Coronary artery (tissue), 2 donors: ENCODE measurements at places on chromosomes 2 and 18.

DNA sequence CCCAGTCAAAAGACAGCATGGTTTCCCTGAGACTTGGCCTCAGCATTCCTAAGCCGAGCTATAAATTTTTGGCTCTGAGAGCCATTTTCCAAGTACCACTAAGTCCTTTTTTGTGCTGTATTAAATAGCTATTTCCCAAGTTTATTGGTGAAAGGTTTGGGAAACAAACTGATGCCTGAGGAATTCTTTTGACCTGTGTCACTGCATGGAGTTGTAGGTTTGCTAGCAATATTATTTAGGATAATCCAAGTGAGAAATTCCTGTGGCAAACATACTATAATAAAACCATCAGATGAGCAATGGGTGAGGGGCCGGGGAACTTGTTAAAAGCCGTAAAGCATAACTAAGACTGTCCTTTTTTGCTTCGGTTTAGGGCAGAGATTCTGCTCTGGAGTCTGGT lies 28.4 kb downstream of the ARHGAP28 start:
- no peak for DNase-seq

DNA sequence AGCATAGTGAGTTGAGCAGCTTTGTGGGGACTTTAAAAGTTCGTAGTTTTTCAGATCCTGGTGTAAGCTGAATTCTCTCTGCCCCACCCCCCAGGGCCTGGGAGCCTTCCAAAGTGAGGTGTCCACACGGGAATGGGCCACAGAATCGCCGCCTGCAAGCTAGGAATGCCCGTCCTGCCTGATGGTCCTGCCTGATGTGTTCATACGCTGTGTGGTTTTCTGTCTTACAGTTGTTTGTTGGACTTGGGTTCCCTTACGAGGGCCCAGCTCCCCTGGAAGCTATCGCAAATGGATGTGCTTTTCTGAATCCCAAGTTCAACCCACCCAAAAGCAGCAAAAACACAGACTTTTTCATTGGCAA lies 158.7 kb downstream of the MGAT5 start:
- no peak for DNase-seq

DNA sequence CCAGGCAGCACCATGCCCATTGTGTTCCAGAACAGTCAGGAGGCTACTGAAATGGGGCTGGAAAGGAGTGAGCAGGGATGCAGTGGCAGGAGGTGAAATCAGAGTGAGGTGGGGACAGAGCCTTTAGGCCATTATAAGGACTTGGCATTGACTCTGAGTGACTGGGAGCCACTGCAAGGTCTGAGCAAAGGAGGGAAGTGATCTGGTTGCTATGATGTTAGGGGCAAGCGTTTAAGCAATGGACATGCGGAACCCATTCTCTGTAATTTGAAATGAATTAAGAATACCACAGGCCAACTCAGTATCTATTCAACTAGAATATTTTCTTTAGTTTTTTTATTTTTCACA lies 98.2 kb downstream of the DPP4 start:
- no peak for DNase-seq

GRCh38 chr2:68251187-68251854 lies 1.0 kb downstream of the PPP3R1 start:
- peak; percentile 78 for DNase-seq

- peak; percentile 19 for DNase-seq
These were observed 228.7 kb downstream of the ATAD2B start for GRCh38 chr2:23698116-23698693.

GRCh38 chr2:136411946-136412345 lies 294.0 kb upstream of the CXCR4 start:
- no peak for DNase-seq

DNA sequence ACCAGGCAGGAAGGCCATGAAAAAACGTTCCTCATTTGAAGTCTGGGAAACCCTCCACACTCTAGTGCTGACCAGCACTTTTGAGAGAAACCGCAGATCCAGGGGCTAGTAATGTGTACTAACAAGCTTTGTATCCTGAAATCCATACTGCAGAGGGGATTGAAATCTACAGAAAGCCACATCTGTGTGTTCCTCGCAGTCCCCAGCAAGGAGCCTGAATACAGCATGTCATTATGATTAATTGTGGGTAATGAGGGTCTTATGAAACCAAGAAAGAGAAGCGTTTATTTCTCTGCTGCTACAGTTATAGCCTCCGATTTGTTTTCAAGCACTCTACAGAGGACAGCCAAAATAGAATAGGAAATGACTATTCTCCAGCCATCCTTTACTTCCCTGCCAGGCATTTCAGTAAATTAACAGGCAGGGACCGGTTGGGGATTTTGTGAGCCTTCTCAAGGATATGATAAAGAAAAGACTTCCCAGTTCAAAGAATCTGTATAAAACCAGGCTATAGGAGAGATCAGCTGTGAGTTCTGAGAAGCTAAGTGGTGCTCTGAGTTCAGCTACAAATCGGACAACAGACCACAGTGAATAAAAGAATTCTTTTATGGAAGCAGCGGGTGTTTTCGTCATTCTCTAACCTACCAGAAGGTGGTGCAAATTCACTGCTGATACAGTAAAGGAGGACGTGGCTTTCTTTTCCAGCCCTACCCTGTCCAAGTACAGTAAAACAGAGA lies 133.4 kb downstream of the INSIG2 start:
- no peak for DNase-seq

DNA sequence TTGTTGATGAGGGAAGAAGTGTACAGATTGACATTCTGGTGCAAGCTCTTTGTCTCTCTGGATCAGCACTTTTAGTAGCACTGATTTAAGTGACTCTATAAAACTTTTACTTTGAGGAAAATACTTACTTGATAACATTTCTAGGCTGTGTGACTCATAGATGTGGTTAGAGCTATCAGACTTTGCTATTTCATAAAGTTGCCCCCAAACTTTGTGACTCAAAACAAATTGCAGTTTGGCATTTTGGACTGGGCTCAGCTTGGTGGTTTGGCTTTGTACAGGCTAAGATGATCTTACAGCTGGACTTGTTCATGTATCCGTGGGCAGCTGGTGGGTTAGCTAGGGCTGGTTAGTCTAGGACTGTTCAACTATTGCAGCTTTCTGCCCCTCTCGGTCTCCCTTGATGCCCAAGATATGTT lies 42.1 kb upstream of the GLS start:
- no peak for DNase-seq

DNA sequence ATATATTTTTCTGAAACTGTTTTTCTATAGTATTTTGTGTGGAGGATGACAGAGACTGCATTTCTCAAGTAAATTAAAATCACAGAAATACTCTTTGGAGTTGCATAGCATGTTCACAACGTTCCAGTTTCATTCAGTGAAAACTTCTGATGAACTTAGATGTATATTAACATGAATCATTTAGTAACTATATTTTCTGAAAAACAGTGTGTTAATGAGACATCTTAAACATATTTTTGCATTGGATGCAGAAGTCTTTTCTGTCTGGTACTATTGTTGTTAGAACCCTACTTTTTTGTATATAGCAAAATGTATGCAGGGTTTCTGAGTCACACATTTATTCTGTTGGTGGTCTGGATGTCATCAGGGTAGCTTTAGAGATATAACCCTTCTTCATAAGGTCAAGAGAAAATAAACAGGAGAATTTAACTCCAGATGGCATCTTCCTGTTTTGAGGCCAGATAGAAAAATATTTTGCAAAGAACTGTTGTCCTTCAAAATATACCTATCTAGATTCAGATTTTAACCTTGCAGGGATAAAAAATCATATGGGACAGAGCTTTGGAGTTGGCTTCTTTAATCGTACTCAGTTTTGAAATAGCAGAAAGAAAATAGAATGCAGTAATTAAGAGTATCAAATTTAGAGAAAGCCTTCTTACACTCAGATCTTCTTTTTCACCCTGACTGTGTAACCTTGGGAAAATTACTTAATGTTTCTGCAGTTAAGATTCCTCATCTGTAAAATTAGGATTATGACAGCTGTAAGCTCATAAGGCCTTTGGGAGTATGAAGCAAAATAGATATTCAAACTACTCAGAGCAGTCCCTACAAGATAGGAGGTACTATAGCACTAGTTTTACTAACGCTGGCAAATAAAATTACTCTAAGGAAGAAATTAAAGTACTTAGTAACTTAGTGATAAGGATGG lies 5.3 kb downstream of the COL3A1 start:
- no peak for DNase-seq

- no peak for DNase-seq
These were observed 15.8 kb downstream of the TSHZ1 start for GRCh38 chr18:75226286-75226955.

DNA sequence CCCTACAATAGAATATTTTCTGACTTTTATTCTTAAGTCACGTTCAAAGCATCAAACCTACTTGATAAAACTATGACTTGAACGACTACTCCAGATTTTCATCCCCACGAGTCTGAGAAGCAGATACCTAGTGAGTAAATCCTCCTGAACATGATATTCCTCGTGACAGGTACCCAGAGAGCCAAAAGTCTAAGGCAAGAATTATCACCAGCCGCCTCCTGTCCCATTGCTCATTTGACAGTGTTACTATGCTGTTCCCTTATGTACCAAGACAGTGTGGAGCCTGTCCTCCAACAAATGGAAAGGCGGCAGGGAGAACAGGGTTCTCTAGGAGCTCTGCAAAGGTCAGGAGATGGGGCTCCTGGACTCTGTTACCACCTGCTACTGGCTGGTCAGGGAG lies 8.3 kb upstream of the ALPK2 start:
- DNase-seq: no peak

GRCh38 chr2:200048421-200048820 lies 93.0 kb downstream of the MAIP1 start:
- DNase-seq: no peak

DNA sequence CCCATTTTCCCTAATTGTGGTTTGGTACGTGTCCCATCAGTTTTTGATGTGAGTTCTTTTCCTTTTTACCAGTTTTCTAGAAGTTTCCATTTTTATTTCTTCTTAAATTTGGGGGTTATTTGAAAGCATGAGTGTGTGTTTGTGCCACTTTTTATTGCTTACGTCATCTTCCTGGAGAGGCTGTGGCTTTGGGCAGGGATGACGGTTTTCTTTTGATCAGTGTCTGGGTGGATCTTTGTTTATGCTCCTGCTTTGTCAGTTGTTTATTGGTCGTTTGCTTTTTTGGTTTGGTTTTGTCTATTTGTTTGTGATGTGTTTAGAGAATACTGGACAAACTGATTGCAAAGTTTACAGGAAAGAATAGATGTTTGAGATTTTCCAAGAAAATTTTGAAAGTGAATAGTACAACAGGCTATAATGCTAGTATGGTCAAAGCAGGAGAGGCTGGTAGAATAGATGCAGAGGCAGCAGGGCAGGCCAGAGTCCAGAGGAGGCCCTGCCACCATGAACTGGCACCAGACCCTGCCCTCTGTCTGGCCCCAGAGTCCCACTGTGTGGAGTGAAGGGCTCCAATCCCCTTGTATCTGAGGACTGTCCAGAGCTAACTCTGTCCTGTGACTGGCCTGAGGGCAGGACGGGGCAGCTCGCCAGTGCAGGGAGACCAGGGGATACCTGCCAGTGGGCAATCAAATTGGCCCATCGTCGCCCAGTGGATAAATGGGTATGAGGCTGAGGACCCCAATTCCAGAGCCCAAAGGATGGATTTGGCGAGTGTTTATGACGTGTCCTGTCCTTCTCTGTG lies 23.4 kb upstream of the SNED1 start:
- DNase-seq: no peak

DNA sequence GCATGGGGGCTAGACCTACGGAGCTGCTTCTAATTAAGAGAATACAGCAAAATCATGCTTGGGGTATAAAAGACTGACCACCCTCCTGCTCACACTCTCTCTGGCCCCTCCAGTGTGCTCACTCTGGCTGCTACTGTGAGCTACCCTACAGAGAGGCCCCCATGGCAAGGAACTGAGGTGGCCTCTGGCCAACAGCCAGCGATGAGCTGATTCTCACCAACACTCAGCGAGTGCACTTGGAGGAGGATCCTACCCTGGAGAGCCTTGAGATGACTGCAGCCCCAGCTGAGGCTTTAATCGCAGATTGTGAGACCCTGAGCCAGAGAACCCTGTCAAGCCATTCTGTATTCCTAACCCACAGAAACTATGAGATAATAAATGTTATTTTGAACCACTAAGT lies 88.2 kb downstream of the GFPT1 start:
- DNase-seq: no peak

GRCh38 chr2:8142461-8142860 lies 539.4 kb upstream of the ID2 start:
- DNase-seq: no peak

- no peak for DNase-seq
These were observed 198.2 kb upstream of the SPRED2 start for GRCh38 chr2:65630643-65631042.

- DNase-seq: no peak
These were observed 6.8 kb downstream of the GALM start for GRCh38 chr2:38672445-38673391.

DNA sequence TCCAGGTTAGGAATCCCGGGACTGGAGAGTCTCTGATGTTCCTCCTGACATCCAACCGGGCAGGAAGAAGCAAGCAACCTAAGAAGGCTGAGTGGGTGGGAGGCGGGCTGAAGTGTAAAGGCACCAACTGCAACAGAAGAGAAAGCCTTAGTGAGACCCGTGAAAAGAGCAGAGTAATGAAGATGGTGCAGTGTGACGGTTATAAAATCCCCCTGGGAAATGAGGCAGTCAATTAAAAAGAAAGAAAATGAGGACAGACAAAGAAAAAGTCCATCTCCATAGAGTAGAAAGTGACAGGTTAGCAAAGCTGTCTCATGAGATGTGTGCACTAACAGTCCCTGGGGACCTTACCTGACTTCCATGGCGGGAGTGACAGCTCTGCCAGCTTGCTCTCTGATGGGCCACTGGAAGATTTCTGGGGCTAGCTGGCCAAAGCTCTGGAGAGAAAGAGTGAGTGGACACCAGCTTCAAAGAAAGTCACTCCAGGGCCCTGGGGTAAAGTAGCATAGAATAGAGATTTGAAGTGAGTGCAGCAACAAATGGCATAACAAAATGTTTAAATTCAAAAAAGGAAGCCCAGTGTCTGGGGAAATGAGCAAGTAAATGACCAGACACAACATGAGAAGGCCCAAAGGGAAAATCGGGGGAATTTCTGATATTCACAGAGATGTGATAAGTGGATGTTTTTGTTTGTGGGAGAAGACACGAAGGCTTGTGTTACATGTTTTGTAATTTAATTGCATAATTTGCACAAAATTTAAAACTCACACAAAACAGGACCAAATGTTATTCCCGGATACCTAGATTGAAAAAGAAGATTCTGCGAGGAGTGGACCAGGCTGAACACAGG lies 44.1 kb upstream of the IGFBP2 start:
- DNase-seq: no peak
